Thoracic aorta (tissue), 2 donors: ENCODE measurements at places on chromosomes 6 and 20. TPM values are rescaled to one million over a fixed set of nuclear protein-coding genes. Genes with fewer than 3 reads are reported as not detected.

DNA sequence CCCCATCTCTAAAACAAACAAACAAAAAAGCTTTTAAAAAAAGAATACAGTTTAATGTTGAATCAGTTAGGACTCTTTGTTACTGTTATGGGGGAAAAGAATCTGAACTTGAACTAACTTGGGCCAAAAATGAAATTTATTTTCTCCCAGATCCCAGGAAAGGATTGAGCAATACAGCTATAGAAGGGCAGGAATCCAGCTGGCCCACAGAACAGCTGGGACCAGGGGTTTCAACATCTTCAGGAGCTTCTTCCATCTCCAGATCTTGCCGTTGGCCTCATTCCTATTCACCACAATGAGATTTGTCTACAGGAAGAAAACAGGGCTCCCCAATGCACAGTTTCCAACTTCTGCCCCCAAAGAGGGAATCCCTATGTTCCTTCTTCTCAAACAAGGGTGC lies 43.2 kb upstream of the AKAP12 start:
- no peak for DNase-seq

Gene OR2B6
- not detected for total RNA-seq

- no peak for DNase-seq
These were observed 97.0 kb downstream of the KCNB1 start for GRCh38 chr20:49385465-49385864.

Gene REM1
- total RNA-seq: 4.3 TPM

GRCh38 chr20:53568351-53568750 lies 25.3 kb downstream of the ZNF217 start:
- no peak for DNase-seq

Gene EFCAB8
- 2.9 TPM for total RNA-seq

DNA sequence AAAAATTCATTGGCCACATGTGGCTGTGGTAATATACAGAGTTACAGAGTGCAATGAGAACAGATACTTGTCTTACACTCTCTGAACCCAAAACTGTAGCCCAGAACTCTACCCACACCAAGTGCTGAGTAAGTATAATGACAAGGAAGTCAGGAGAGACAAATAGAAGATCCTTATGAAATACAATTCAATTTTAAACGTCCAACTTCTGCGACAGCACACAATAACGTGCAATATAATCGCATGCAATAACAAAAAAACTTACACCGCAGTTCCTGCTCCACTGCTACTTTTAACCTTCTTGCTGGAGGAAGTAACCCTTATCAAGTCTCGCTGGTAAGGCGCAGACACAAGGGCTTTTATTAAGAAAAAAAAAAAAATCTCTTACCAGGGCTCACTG lies 881 bp downstream of the SFT2D1 start:
- DNase-seq: no peak

DNA sequence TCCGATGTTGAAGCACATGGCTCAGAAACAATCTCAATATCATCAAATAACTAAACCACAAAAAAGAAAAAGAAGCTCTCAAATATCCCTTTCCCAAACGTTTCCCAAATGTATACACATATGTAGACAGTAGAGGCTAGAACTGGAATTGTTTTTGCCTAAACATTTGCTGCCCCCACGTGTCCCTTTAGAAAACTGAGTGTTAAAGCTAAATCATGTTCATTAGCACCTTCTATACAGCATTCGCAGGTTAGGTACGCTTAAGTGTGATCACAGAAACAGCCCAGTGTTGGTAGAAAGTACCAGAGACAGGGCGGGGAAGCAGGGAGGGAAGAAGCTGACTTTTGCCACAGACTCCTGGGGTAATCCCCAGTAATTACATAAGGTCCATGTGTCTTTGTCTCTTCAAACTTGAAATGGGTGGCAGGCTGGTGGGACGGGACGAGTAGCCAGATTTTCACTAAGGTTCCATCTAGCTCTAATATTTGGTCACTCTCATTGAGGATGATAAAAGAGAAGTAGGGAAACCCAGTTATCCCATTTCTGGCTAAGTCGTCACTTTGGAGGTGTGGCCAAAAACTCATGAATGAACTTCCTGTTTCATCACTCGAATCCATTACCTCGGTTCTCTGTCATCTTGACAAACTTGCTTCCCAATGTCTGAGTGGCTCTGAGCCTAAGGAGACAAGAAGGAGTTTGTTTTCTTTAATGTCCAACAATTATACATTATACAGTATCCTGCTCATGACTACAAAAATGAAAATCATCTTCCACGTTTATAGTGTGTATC lies 15.0 kb upstream of the TFAP2A start:
- DNase-seq: no peak

GRCh38 chr6:5762561-5762968 lies 244.2 kb downstream of the NRN1 start:
- DNase-seq: no peak

DNA sequence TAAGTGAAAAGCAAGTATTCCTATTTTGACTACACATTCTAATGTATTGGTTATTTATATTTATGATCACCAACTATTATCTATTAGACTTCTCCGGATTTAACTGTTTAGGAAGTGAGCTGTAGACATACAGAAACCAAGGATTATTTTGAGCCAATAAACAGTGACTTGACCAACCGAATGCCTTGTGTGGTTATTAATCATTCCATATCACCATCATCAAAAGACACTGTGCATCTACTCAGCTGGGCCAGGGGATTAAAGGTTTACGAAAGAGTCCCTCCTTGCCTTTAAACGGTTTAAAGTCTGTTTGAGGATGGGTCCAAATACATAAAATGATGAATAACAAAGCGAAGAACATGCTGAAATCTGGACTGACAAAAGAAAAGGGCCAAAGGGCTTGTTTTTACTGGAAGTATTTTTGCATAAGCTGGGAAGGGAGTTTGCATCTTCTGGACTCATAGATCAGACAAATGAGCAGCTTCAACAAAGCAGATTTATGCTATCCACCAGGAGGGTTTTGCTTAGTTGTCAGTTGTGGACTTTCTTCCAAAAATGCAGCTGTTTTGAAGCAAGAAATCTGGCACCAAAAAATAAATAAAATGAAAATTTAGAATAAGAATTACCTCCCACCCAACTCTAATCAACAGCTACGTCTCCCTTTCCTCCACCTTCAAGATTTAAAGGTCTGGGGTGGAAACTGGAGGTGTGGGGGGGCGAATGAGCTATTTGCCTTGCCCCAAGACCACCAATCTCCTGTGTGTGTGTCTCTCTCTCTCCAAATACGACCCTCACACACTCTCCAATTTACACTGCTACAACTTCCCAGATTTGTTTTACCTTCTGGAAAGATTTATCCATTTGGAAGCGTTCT lies 33.6 kb upstream of the ID4 start:
- DNase-seq: no peak

- DNase-seq: no peak
These were observed 108.7 kb downstream of the GPX5 start for GRCh38 chr6:28634411-28634760.

- DNase-seq: no peak
These were observed 25.2 kb downstream of the RIOK1 start for GRCh38 chr6:7414811-7415210.

Gene LY6G6D
- total RNA-seq: not detected

Gene BMP6
- 4.7 TPM for total RNA-seq

Gene LST1
- 4.9 TPM for total RNA-seq

Gene RFX6
- total RNA-seq: not detected

DNA sequence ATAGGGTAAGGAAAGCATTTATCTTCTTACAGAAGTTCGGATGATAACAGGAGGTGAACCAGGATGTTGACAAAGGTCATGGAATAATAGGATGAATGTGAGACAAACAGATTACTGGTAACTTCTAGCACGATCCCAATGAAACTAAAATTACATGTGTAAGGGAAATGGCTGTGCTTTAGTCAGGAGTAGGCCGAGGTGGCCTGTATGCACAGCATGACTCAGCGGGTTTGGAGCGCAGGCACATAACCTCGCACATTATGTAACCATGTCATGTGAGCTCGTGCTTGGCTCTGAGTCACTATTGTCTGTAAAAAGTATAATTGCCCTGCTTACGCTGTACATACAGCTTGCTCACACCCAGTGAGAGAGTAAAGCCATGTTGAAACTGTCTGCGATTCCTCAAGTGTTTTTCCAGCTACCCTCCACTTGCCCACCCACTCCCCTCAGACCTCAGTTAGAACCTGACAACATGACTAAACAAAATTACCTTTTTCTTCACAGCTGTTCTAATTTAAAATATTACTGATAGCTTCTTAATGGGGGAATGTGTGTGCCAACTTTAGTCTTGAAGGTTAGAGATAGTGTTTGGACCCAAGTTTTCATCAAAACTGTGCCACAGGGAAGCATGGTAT lies 8.2 kb downstream of the CYB5R4 start:
- DNase-seq: no peak

- no peak for DNase-seq
These were observed 25.3 kb downstream of the AAR2 start for GRCh38 chr20:36261389-36262105.

- no peak for DNase-seq
These were observed 395.7 kb downstream of the ZFAND3 start for GRCh38 chr6:38215225-38215624.

Gene SPTLC3
- 6.2 TPM for total RNA-seq

- no peak for DNase-seq
These were observed 16.7 kb downstream of the C6orf118 start for GRCh38 chr6:165292657-165293056.

GRCh38 chr20:58006346-58007316 lies 221.8 kb downstream of the ANKRD60 start:
- no peak for DNase-seq

GRCh38 chr6:137802408-137803182 lies 64.5 kb upstream of the TNFAIP3 start:
- DNase-seq: no peak

DNA sequence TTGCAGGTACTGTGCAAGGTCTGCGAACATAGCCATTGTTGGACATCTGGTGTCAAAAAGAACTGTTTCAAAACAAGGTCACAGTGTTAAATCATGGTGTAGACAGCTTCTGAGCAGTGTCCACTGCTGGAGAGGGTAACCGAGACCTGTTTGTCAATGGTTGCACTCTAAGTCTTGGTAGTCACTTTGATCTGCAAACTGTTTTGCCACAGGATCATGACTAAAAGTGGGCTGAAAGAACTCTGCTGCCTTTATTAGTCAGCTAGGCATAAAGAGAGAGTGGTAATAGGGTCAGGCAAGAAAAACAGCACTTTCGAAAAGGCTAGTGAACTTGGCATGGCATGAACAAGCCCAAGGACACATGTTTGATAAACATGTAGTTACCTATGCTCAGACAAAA lies 552.3 kb upstream of the CITED2 start:
- DNase-seq: no peak

DNA sequence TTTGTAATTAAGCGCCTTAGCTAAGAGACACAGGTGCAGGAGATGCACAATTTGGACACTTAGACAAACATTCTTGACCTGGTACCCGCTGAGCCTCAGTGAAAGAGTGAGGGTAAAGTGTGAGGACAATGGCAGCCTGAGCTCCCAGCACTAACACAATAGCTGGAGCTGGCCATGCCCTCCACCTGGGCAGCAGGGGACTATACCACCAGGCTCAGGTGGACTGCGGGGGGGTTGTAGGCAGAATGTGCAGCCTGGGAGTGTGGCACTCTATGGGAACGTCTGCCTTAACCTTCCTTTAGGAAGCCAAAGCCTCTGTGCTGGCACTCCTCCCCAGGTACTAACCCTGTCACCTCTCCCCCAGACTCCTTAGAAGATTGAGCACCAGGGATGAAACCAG lies 23.6 kb downstream of the PRKN start:
- DNase-seq: no peak

DNA sequence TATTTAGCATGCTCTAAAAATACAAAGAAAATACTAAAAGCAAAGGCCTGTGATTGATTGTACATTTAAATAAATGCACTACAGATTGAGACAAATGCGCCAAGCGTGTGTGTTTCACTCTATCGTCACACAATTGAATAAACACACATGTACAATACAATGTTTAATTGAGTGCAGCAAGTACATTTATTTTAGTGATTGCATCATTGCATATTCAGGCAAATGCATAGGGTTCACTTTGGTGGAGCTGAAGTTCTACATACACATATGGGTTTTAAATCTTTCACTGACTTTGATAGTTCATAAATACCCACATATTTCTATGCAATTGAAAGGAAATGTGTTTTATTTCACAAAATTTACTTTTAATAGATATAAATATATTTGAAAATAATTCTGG lies 750.6 kb upstream of the MMS22L start:
- no peak for DNase-seq

DNA sequence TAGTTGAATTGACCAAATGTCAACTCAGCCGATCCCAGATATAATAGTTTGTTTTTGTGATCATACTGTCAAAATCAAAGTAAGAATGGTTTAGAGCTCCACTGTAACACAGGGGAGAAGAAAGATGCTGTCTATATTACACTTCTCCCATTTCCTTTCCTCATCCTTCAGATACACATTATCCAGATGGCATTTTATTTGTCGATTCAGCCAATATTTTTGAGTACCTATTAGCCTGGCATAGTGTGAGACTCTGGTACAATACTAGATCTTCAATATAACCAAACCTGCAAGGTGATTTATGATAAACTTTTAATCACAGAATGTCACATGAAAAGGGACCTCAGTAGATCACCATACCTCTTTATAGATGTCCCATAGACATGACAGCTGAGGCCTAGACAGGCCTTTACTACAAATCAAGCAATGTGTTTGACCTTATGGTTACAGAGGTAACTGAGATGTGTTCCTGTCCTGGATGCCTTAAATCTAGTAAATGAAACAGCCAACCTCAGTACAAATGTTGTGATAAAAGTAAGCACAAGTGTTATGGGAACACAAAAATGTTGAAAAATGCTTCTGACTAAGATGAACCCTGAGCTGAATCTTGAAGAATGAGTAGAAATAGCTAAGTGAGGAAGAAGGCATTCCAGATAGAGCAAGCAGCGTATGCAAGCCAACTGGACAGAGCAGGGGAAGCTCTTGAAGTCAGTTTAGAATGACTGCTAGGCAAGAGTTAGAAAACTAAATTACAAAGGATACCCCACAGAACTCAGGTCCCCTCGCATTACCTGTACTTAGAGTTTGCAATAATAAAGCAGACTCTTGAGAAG lies 1.9 kb downstream of the FBXO9 start:
- DNase-seq: no peak

DNA sequence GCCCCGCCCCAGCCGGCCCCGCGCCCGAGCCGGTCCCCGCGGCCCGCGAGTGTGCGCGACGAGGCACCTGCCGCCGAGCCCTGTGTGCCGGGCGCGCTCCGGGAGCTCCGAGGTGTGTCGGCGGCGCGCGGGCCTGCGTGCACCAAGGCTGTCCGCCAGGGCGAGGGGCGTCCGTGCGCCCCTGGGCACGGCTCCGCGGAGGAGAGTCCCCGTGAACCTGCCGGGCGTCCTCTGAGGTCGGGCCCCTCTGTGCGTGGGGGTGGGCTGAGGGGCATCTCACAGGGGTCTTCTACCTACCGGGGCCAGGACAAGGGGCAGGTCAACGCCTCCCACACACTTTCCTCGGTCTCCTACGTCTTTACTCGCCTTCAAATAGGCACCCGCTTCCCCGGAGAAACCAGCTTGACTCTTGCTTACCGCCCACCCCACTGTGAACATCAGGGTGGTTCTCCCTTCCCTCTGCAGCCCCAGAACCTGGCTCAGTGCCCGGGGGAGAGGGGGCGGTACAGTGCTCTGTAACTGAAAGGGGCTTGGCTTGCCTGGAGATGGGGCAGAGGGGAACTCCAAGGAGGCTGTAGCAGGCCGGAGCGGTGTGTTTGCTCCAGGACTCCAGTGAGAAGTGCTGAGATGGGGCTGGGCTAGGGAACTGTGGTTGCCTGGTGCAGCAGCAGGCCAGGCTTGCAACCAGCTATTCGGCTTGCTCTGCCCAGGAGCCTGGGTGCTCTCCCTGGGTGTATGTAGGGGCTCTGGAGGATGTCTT lies at the start of gene SAMD10:
SAMD10 (minus strand) TSS at position 86 of the 760 bp plus-strand sequence. CDS start 175 bp downstream, outside the sequence.
- DNase-seq: no peak

GRCh38 chr6:148984531-148985056 lies 237.8 kb downstream of the UST start:
- DNase-seq: no peak

GRCh38 chr20:20455926-20456325 lies 88.0 kb downstream of the INSM1 start:
- DNase-seq: no peak
